ENCODE measurements at places on chromosomes 6 and 20. TPM values are rescaled to one million over a fixed set of nuclear protein-coding genes. Genes with fewer than 3 reads are reported as not detected.

- peaks cover 16% of the 10 kb centered on the region for H3K4me1 ChIP-seq
- H3K36me3 ChIP-seq = no peaks in the 10 kb centered on the region
- H3K27ac ChIP-seq = peak overlapping the region; percentile 98
- no peaks in the 10 kb centered on the region for H3K27me3 ChIP-seq
- peak; percentile 12 for DNase-seq
- peak overlapping the region; percentile 99 for H3K4me3 ChIP-seq
Measured at GRCh38 chr20:2652724-2653555, 508 bp downstream of the NOP56 start.

- no peaks in the 10 kb centered on the region for H3K27me3 ChIP-seq
- no peaks in the 10 kb centered on the region for H3K36me3 ChIP-seq
- peaks cover 5% of the 10 kb centered on the region for H3K4me1 ChIP-seq
Measured at GRCh38 chr6:39428816-39429215, 106.3 kb upstream of the KCNK16 start.

DNA sequence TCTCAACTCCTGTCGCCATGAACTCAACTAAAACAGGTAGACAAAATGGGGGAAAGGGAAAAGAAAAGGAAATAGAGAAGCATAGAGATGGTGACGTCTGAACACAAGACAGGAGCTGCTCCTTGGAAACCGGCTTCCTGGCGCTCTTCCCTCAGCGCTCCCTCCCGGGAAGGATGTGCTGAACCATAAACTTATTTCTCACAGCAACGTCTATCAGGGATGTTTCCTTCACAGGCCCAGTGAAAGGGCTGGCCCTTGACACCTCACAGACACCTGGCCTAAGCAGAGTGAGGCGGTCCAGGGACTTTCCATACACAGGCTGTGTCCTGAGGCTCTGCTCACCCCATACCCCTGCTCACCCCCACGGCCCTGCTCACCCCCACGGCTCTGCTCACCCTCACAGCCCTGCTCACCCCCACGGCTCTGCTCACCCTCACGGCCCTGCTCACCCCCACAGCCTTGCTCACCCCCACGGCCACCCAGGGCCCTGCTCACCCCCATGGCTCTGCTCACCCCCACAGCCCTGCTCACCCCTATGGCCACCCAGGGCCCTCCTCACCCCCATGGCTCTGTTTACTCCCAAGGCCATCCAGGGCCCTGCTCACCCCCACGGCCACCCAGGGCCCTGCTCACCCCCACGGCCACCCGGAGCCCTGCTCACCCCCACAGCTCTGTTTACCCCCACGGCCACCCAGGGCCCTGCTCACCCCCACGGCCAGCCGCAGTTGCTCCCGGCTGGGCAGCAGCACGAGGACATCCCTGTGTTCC, 653 bp downstream of the FRMD1 start:
- H3K4me1 ChIP-seq = peaks cover 15% of the 10 kb centered on the region
- no peak overlapping the region for H3K4me3 ChIP-seq
- no peaks in the 10 kb centered on the region for H3K36me3 ChIP-seq

GRCh38 chr6:16816891-16817290, 55.6 kb upstream of the ATXN1 start:
- H3K4me1 ChIP-seq = no peaks in the 10 kb centered on the region
- no peak for DNase-seq
- H3K27me3 ChIP-seq = no peaks in the 10 kb centered on the region
- H3K36me3 ChIP-seq = no peaks in the 10 kb centered on the region
- H3K27ac ChIP-seq = no peak overlapping the region

DNA sequence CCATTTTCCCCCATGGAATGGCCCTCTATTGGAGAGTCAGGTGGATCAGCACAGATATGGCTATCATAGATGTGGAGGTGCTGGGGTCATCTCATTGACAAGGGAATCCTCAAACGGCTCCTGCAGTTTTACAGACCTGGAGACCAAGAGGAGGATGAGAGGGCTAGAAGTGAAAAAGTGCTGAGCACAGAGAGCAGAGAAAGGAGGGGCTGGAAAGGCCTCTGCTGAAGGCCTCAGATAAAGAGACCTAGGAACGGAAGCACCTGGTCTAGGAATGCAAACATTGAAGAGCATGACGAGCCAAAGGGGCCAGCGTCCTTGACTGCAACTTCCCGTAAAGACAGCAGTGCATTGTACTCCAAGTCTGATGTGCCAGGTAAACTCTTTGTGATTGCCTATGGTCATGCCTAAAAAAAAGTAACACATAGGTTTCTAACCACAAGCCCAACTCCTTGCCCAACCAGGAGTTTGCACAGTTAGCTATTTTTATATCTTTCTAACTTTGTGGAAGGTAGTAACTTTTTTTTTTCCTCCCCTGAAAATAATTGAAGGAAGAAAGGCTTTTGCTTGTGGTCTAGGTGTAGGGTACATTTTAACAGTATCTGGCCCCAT, 15.2 kb downstream of the RSPH4A start:
- no peak overlapping the region for H3K4me3 ChIP-seq
- H3K27me3 ChIP-seq = no peaks in the 10 kb centered on the region
- no peaks in the 10 kb centered on the region for H3K36me3 ChIP-seq
- no peak overlapping the region for H3K27ac ChIP-seq

DNA sequence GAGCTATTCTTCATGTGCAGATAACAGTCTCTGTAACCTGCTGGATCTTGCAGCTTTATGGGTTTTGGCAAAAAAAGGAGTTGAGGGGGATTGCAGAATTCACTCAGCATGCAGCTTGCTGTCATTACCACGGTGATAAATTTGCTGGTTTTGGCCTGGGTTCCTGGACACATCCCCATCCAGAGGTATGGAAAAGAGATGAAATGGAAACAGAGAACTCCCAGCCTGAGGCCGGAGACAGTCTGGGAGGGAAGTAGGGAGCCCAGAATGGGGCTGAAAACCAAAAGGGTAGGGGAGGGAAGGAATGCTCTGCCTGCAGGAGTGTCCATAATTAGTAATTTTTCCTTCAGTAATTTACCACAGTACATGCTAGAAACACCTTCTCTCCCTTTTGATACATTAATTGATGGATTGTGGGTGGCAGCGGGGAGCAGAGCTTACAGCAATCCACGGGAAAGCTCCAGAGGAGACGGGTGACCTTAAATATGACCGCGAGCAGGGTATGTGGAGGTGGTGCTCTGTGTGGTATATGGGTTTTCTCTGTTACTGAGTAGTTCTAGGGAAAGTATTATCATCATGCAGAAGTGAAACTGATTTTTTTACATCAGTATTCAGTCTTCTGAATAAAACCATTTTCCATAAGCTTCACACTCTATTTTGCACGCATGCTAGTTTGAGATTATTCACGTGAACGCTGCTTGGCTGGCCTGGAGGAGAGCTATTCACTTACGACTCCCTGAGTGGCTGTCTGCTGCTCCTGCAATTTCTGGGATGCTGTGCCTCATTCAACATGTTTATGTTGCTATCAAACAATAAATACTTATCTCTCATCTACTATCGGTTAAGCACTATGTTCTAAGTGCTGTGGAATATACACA, 66.3 kb upstream of the KCNK16 start:
- no peaks in the 10 kb centered on the region for H3K36me3 ChIP-seq
- no peak overlapping the region for H3K4me3 ChIP-seq
- H3K27me3 ChIP-seq = no peaks in the 10 kb centered on the region
- no peak for DNase-seq
- H3K4me1 ChIP-seq = no peaks in the 10 kb centered on the region

- H3K4me3 ChIP-seq = no peak overlapping the region
- no peaks in the 10 kb centered on the region for H3K27me3 ChIP-seq
Measured at GRCh38 chr20:32641464-32641863, 32.3 kb downstream of the C20orf203 start.

GRCh38 chr6:11491596-11492463, 45.7 kb upstream of the TMEM170B start:
- no peak for DNase-seq
- H3K4me1 ChIP-seq = no peaks in the 10 kb centered on the region
- H3K36me3 ChIP-seq = no peaks in the 10 kb centered on the region
- H3K27me3 ChIP-seq = no peaks in the 10 kb centered on the region

GRCh38 chr6:82569022-82569421, 205.4 kb downstream of the TPBG start:
- no peaks in the 10 kb centered on the region for H3K4me1 ChIP-seq
- H3K4me3 ChIP-seq = no peak overlapping the region
- H3K27me3 ChIP-seq = no peaks in the 10 kb centered on the region
- no peak for DNase-seq

DNA sequence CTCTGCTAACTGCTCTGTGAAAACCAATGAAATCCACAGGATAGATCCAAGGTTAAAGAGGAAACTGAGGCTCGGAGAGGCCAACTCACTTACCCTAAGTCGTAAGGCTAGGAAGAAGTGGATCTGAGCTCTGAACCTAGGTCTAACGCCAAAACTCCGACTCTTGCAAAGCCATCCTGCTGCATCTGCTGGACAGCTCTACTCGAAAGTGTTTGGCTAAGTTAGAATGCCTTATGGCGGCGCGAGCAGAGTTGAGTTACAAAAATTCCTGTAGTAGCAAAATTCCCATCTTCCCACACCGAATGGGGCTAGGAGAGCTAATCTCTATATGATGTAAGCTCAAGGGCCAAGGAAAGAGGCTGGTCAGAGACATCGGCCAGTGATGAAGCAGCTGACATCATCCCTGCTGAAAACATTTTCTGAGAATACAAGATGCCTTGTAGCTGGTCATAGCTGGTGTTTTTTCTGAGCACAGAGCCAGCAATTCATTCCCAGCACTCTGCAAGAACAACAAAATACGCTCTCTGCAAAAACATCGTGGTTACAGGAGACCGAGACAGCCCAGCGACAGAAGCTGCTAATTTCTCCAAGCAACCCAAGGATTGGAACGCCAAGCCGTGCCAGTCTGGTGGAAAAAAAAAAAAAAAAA, 1.8 kb downstream of the SPATA2 start:
- peaks cover 37% of the 10 kb centered on the region for H3K4me1 ChIP-seq
- no peak for DNase-seq
- no peak overlapping the region for H3K27ac ChIP-seq
- no peaks in the 10 kb centered on the region for H3K36me3 ChIP-seq
- H3K27me3 ChIP-seq = no peaks in the 10 kb centered on the region

DNA sequence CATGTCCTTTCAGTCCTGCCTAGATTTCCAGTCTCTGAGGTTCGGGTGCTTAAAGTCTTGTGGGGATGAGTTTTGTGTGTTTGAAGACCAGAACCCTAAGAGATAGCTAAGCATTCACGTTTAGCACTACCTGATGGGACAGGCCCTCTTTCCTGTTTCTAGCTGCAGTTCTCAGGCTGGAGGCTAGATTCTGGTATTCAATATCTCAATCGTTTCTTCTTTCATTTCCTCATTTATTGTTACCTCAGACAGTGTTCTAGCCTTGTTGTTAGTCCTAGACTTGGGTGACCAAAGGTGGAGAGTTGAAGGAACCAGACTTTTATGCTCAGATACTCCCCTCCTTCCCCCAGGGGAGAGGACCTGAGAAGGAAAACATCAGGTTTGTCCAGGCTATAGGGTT, 16.8 kb downstream of the CEP250 start:
- no peak for DNase-seq
- no peak overlapping the region for H3K27ac ChIP-seq
- H3K4me3 ChIP-seq = no peak overlapping the region

DNA sequence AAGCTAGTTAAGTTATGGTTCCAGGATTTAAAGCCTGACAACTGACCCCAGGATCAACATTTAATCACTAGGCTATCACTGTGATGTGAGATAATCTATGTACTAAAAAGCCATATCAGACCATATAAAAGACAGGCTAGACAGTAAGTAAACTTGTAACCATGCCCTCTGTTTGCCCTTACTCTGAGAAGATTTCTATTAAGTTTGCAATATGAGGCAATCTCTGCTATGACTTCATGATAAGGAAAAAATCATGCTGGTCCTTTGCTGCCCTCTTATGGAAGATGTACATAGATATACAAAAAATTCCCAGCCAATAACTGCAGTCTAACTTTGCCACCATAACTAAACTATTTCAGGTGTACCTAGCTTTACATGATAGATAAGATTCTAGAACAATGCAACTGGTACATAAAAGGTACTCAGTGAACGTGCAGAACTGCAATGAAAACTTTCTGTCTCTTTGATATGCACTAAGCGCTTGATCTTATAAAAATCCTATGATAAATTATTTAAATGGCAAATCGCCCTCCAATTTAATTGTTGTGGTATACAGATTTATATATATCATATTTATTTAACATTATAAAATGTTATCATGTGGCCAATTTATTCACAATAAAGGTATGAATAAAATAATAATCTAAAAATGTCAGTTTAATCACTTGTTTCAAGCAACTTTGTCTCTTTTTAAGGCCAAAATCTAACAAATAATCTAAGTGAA, 70.5 kb downstream of the FAM217A start:
- no peaks in the 10 kb centered on the region for H3K36me3 ChIP-seq
- H3K27me3 ChIP-seq = no peaks in the 10 kb centered on the region
- DNase-seq = no peak
- peaks cover 5% of the 10 kb centered on the region for H3K4me1 ChIP-seq
- no peak overlapping the region for H3K4me3 ChIP-seq

DNA sequence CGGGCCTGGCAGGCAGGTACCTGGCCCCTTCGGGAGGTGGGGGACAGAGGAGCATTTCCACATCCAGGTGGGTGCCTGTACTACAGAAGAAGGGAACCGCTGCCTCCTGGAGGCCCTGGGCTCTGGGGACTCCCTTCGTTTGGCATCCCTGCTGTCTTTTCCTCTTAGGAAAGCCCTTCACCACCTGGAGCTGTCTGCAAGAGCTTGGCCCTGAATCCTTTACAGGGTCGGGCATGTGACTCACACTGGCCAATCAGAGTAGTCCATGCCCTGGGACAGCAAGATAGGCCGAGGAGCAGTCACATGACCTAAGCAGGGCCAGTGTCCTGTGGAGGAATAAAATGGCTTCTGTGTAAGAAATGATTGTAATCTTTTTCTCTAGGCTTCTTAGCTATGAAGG, 224.9 kb downstream of the ANKRD60 start:
- no peaks in the 10 kb centered on the region for H3K27me3 ChIP-seq
- no peaks in the 10 kb centered on the region for H3K36me3 ChIP-seq
- DNase-seq = no peak
- H3K4me1 ChIP-seq = peaks cover 5% of the 10 kb centered on the region

DNA sequence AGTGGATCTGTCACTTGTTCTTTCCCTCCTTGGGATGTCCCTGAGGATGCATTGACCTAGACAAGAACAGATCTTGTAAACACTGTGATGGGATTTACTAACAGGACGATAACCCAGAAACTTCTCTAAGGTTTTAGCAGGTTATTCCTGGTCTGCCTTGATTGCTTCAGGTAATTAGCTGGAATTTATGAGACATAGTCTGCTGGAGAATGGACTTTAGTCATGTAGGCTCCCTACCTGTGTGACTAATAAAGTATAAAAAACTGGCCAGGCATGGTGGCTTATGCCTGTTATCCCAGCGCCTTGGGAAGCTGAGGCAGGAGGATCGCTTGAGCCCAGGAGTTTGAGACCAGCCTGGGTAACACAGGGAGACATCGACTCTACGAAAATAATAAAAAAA, 96.1 kb downstream of the PAK5 start:
- H3K4me3 ChIP-seq = no peak overlapping the region
- H3K27ac ChIP-seq = no peak overlapping the region
- DNase-seq = no peak
- H3K4me1 ChIP-seq = no peaks in the 10 kb centered on the region

Gene CLPSL2
- total RNA-seq = not detected

Gene TCP11
- 0.96 TPM for total RNA-seq

Gene SMIM28
- not detected for total RNA-seq

Gene PIGT
- 126 TPM for total RNA-seq

Gene FGD2
- total RNA-seq = 13.1 TPM

Gene SLC13A3
- 0.48 TPM for total RNA-seq
